ENCODE measurements at places on chromosomes 4 and X.

GRCh38 chr4:11250510-11250909 lies 178.2 kb downstream of the HS3ST1 start:
- no peak for DNase-seq

DNA sequence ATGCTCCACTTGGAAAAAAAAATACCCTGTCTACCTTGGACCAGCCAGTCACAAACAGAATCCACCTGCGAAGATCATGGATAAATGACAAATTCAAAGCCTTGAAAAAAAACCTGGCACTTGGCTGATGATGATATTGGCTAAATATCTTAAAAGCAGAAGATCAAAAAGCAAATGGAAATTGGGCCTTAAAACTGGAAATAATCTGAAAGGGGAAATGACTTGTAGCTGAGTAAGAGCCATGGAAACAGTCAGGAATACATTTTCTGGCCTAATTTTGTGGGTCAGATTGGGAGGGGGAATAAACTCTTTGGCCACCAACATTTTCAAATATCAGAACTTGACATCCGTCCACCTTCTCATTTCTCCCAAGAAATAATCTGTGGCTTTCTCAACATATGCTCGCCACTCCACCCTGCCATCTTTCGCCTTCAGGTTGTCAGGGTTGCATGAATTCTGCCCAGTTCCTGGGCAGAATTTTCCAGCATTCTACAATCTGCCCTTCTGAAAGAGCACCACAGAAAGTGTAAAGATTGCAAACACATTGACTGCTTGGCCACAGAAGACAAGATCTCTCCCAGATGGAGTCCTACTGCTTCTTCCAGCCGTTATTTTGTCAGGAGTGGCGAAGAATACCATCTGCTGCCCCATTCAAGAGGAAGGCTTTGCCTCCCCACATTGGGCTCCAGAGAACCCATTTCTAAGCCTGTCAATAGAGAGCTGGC lies 1.7 kb upstream of the NDP start:
- DNase-seq, result no peak

DNA sequence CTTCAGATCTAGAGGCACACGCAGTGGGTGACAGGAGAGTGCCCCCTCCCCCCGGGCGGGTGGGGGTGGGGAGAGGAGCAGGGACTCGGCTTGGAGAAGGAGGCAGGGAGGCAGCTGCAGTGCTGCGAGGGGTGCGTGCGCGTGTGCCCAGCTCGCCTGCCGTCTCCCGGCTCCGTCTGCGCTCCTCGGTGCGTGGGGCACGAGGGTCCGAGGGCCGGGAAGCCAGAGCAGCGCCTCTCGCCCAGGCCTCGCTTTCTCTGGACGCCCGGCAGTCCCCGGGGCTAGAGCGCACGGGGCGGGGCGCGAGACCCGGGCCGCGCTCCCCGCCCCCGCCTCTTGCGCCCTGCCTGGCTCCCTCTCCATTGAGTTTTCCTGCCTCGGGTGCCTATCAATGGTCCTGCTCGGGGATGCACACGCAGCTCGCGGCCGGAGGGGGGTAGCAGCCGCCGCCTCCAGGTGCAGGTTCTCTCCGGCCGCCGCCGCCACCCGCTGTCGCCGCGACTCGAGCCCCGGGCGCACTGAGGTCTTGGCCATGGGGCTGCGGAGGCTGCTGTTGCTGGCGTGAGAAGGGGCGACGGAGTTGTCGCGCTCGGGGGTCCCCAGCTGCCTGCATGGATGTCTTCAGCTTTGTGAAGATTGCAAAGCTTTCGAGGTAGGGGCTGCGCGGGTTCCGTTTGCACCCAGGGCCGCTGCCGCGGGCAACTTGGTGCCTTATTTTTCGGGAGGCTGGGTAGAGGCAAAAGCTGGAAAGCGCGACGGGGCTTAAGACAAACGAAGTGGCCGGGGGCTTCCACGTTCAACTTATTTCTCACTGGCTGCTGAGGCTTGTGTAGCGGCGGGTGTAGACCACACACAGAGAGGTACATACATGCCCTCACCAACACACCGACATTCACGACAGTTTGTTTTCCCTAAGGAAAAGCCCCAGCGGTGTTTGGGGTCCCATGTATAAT lies at the start of gene FRMPD4:
Gene FRMPD4 (plus strand): TSS at position 113 of the 953 bp plus-strand sequence. CDS start 499 bp downstream, at position 612.
- no peak for DNase-seq

- no peak for DNase-seq
Observed at GRCh38 chrX:11458170-11458569, 165.0 kb downstream of the AMELX start.

DNA sequence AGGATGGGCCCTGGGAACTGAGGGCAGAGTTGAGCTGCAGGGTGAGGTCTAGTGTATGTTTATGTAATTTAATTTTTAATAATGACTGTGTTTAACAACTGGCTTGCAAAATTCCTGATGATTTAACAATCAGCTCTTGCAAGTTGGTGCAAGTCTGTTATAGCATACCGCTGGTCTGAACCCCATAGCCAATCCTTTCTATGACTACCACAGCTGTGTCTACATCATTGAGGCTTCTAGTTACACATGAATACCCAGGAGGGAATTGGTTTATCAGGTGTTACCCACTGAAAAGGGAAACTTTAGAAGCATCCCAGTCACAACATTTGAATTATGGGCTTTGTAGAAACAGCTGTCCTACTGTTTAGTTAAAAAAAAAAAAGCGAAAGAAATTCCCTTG lies 38.3 kb downstream of the SUPT20HL1 start:
- DNase-seq, result no peak

- no peak for DNase-seq
Observed at GRCh38 chr4:59517007-59517406, 1683.1 kb upstream of the ADGRL3 start.
